GOT3 (cell line): ENCODE measurements at places on chromosomes 4 and X.

DNA sequence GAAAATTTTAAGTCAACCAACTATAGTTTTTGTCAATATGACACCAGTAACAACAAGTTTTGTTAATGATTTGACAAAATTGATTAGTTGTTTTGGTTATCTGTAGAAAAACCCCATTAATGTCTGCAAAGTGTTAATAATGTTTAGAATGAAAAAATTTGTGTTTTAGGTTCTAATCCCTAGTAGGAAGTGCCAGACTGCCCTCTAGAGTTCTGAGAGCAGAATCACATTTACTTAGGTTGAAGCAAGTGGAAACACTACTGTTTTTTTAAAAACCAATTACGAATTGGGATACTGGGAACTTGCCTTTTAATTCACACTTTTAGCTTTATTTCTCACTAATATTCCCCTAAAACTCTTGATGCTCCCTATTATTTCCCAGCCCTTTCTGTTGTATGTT, 101.1 kb upstream of the CYLC1 start:
- DNase-seq: no peak

GRCh38 chr4:109231331-109231730, 71.1 kb downstream of the COL25A1 start:
- DNase-seq: no peak

DNA sequence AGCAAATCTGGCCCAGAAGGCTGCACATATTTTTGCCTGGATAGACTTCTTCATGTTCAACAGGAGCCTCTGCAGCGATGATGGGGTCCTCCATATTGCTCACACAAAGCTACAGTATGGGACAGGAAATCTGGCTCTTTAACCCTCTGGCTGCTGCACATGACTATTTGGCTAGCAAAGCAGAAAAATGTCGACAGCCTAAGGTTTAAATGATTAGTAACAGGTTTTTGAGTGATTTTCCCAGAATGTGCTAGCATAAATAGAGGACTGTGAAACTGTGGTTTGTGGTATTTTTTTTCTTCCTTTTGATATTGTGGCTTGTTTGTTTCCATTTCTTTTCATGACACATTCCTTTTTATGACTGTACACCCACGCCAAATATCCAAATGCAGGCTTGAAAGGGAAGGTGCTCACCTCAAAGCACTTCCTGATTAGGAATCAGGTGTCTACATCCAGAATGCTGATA, 120.2 kb upstream of the GK2 start:
- no peak for DNase-seq

- no peak for DNase-seq
Measured at GRCh38 chrX:124369722-124370121, 23.4 kb downstream of the SH2D1A start.

DNA sequence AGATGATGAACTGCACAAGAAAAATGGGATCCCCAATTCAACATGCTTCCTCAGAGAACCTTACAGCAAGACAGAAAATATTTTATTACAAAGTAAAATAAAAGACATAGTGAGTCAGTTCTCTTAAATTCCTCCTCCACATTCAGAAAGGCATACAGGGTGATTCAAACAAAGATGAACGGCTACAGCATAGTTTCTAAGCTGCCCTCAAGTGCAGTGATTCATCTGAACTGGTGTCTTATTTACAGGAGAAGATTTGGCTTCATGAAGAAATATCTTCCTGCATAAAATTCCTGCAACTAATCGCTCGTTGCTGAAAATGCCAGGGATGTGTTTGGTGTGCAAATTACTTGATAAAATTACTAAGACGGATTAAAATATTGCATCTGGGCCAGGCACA, 103.6 kb downstream of the PRKX start:
- no peak for DNase-seq

DNA sequence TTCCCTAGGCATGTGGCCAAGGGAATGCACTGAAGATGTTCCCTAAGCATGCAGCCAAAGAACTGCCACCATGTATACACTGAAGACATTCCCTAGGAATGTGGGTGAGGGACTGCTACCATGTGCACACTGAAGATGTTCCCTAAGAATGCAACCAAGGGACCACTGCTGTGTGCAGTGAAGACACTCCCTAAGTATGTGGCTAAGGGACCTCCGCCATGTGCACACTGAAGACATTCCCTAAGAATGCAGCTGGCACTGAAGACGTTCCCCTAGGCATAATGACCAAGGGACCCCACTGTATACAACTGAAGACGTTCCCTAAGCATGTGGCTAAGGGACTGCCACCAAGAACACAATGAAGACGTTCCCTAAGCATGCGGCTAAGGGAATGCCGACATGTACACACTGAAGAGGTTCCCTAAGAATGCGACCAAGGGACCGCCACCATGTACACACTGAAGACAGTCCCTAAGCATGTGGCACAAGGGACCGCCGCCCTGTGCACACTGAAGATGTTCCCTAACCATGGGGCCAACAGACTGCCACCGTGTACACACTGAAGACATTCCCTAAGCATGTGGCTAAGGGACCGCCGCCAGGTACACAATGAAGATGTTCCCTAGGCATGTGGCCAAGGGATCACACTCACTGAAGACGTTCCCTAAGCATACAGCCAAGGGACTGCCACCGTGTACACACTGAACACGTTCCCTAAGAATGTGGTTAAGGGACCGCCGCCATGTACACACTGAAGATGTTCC, 25.6 kb downstream of the DHRSX start:
- DNase-seq: no peak

DNA sequence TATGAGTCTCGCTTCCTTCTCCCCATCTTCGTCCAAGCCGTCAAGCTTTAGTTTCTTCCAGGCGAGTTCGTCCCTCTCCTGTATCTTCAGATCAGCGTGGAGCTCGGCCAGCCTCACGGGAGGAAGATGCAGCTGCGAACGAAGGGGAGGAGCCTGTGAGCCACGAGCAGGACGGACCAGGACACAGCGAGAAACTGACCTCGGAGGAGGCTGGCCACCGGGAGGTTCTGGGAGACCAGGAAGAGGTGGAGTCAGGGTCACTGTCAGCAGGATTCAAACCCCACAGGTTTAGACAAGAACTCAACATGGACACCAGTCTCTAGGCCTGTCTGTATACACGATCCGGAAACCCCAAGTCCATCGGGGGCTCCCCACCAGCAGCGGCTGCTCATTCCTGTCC, 7.3 kb downstream of the LRPAP1 start:
- no peak for DNase-seq

DNA sequence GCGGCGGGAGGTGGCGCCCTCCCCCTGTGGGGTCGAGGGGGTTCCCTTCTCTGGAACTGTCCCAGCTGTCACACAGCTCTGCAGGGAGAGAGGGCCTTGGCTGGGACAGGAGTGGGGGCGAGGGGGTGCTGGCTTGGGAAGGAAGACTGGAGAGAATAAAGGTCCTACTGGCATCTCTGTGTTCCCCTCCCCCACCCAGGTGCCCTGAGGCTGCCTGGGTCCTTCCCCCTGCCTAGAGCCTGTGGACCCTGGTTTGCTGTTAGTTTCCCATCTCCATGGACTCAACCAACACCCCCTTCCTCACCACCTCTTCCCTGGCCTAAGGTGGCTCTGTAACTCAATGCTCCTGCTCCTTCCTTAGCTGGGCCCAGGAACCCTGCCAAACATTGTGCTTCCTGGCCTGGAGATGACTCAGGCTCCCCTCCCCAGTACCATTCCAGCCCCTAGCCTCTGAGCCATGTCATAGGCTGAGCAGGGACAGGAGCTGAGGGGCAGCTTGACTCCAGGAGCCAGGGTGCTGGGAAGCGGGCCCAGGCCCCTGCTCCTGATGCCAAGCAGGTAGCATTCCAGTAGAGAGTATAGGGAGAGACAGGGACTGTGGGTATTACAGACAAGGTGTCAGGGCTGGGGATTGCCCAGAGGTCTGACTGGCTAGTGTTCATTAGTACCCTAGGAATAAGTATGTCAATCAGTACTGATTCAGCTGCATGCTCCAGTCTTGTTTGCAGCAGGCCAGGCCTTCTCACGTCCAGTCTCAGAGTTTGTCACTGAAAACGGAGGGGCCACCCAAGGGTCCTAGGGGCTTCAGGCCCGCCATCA, 100.7 kb downstream of the EFNB1 start:
- DNase-seq: no peak

DNA sequence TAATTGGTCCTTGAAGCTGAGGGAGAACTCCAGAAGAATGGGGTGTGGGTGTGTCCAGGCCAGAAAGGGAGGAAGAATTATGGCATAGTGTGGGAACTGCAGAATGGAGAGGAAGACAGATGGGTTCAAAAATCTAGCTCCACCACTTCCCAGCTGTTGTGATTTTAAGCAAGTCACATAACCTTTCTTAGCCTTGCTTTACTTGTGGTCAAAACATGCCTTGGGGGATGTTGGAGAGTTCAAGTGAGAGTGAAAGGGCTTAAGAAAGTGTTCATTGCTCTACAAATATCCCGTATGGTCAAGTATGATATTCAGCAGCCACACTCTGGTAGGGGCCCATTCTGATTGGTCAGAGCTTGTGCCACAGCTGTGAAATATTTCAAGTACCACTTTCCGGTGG, 15.0 kb upstream of the STARD8 start:
- DNase-seq: no peak

DNA sequence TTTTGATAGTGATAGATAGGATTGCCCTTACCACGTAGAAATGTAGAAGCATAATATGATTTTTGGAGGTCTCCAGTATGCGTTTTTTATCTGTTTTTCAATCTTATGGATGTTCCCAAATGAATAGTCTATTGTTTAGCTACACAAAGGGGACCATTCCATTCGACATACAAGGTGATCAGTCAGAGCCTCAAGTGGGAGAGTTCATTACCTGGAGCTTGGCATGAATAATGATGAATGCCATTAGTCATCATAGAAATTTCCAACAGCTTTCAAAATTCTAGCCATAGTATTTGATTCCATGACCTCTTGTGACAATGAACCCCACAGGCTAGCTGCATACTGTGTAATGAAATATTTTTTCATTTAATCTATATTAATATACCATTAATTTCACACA, 123.6 kb downstream of the PDHA2 start:
- no peak for DNase-seq

DNA sequence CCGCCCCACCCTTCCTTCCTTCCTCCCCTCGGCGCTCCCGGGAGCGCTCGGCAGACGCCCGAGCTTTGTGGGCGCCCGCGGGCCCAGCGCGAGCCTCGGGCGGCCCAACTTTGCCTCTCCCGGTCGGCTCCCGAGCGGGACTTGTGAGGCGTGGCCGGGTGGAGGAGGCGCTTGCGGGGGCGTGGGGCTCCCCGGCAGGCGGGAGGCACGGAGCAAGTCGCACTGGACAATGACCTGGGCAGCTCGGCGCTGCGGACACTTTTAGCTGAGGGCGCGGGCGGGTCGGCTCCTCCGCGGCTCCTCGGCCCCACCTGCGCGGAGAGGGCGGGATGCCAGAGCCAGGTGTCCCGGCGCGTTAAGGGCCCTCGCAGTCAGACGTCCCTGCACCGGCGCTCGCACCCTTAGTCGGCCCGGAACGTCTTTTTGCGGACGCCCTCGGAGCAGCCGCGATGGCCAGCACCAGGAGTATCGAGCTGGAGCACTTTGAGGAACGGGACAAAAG, 385 bp downstream of the DCLK2 start:
- no peak for DNase-seq

GRCh38 chr4:15878011-15878410, 60.5 kb downstream of the FGFBP1 start:
- no peak for DNase-seq

DNA sequence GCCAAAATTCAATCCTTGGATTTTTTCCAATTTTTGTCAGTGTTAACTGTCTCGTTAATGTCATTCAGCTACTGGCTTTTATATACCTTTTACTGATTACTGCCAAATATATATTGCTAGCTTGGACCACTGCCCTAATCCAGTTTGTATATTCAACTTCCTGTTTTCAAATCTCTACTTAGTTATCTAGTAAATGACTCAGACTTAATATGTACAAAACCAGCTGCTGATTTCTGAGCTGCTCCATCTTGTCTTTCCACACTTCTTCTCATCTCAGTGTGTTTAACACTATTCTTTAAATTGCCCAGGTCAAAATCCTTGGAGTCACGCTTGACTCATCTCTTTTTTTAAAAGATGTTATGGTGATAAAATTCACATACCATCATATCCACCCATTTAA, 1196.7 kb downstream of the RAPGEF2 start:
- DNase-seq: no peak

GRCh38 chr4:81454499-81454898, 17.2 kb downstream of the RASGEF1B start:
- DNase-seq: no peak

DNA sequence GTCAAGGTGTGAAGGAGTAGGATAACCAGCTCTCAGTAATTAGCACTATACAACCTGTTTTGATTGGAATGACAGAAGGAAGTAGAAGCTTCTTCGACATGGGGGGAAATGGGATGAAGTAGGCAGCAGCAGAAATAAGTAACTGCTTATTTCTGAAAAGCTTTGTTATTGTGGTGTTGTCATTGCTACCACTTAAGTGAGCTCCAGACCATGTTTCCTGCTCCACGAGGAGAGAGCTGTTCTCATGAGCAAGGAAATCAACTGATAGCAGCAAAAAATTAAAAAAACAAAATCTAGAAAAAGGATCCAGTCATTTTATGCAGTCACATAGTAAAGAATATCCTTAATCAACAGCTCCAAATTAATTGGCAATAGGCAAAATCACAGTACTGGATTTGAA, 106.1 kb upstream of the TLL1 start:
- DNase-seq: no peak

DNA sequence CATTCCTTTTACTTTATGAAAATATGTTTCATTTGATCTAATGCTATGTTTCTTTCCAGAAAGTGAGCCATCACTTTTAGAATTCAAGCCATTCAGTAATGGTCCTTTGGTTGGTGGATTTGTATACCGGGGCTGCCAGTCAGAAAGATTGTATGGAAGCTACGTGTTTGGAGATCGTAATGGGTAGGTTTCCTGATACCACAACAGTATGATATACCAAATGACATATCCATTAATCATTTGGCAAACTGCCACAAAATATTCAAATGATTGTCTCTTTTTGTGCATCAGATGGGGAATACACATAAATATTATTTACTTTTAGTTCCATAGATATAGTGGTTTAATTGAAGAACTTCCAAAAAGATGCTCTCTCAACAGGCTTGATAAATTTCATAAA, 68.2 kb downstream of the HHIP start:
- DNase-seq: no peak

- DNase-seq: no peak
Measured at GRCh38 chr4:114389070-114389685, 209.4 kb upstream of the UGT8 start.

DNA sequence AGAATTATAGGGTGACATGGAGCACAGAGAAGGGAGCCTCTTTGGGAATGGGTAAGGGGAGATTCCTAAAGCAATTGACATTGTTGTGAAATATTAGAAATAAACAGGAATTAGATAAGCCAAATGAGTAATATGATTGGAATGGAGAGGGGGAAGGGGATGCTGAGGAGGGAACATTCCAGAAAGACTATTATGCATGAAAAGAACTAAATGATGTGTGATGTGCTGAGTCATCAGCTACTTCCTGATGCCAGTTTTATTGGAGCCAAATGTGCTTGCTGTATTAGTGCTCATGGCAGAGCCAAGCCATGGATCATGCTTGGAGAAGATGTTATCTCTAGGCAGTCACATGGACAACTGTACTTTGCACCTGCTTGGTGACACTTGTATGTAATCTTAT, 189.0 kb upstream of the HCCS start:
- DNase-seq: no peak
